ENCODE measurements at places on chromosomes 3 and 15.
A peak's percentile ranks its signal among the peaks of the same experiment; 100 is the strongest.

DNA sequence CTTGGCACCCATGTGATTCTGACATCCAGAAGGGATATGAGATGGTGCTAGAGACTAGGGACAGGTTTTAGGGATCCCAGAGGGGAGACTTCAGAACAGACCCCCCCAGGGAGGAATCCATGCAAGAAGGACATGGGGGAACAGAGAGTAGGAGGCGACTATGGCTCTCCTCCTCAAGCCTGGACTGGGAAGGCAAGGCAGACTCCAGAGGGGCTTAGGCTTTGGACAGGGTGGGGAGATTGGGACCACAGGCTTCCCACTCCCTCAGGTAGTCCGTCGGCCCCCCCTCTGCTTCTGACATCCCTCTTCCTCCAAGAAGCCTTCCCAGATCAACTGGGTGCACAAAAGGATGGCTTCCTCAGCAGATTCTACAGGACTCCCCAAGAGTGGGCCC lies 3.0 kb upstream of the VIPR1 start:
- DNase-seq = no peak

- no peak for DNase-seq
Observed at GRCh38 chr15:37079726-37080125, 20.6 kb downstream of the MEIS2 start.

GRCh38 chr15:55247311-55247710 lies 42.3 kb downstream of the RAB27A start:
- DNase-seq = no peak

DNA sequence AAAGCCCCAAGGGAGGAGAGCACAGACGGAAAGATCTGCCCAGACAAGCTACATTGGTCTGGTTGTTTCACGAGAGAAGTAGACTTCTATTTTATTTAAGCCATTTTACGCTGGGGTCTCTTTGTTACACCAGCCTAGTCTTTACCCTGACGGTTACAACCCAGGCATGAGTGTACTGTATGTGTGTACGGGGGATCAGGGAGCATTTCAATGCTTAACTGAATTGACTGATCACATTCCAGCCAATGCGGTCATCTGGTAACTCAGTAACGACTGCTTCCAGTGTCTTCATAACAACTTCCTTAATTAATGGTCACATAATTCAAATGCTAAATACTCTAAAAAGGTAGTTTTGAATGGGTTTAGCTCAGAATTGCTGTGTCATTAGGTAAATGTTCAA lies 288.6 kb downstream of the FOXP1 start:
- DNase-seq = peak; percentile 69

DNA sequence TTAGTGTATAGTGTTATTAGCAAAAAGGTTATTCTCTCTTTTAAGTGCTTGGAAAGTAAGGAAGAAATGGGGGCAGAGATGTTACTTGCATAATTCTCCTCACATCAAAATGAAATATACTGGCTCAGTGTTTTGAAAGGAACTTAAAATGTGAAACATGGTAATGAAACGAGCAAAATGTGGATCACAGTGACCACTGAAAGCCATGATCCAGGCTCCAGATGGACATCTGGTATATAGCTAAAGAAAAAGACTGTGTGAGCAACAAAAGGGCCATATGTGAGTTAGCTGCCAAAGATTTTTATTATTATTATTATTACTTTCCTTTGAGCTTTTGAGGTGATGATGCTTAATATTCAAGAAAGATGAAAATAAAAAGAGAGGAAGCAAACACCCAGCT lies 89.6 kb downstream of the GAP43 start:
- no peak for DNase-seq

- peak; percentile 86 for DNase-seq
Observed at GRCh38 chr3:45688882-45689786, at the start of gene SACM1L. TSS of gene SACM1L (plus strand) at chr3:45689396. CDS start at chr3:45689466, 70 bp downstream.

- peak; percentile 16 for DNase-seq
Observed at GRCh38 chr3:24533561-24534193, 39.0 kb upstream of the THRB start.

GRCh38 chr3:23993556-23994243 lies 48.6 kb downstream of the NR1D2 start:
- DNase-seq = no peak

- no peak for DNase-seq
Observed at GRCh38 chr3:181326637-181327223, 337.2 kb upstream of the DNAJC19 start.

DNA sequence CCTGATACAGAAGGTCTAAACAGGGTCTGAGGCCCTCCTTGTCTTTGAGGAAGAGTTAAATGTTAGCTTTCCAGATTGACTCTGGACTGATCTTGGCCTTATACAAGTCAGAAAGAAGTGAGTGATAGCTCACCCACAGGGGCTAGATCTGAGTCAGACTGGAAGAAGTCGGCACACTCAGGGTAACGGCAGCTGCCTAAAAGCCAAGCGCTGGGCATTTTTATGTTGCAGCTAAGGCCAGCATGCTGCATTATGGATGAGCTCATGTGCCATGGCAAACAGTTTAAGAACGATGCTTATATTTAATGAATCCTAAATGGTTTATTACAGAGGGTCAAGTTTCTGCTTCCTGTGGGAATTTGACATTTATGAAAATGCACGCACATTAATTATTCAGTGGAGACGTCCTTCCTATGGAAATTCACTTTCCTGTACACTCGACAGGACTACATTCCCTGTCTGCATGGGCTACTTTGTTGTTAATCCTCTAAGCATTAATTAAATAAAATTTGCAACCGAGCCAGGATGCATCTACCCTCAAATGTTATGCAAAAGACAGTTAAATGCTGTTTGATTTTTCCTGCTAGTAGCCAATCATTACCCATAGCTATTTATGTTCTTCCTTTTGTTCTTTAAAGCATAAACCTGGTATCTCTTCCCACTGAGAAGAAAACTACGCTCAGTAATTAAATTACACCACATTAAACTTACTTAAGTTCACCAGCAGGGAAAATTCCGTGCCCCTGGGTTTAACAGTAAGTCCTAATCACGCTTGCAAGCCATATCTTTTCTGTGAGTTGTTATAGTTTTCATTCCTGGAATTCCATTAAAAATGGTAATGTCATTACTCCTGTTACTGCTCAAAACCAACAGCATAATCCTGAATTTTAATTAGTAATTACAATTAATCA lies 762.7 kb upstream of the CFAP20DC start:
- no peak for DNase-seq

DNA sequence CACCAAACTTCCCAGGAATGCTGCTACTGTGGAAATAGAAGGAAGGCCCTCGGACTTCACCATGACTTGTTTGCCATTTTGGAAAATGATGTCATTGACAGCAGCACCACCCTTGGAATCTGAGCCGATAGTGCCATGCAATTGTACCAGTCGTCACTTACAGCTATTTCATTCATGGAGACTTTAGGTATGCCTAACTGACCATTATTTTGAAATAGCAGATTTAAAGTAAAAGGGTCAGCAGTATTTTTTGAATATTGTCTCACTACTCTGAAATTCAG lies 66.0 kb upstream of the ARL8B start:
- no peak for DNase-seq

- DNase-seq = no peak
Observed at GRCh38 chr3:190016966-190017365, 103.7 kb downstream of the P3H2 start.

DNA sequence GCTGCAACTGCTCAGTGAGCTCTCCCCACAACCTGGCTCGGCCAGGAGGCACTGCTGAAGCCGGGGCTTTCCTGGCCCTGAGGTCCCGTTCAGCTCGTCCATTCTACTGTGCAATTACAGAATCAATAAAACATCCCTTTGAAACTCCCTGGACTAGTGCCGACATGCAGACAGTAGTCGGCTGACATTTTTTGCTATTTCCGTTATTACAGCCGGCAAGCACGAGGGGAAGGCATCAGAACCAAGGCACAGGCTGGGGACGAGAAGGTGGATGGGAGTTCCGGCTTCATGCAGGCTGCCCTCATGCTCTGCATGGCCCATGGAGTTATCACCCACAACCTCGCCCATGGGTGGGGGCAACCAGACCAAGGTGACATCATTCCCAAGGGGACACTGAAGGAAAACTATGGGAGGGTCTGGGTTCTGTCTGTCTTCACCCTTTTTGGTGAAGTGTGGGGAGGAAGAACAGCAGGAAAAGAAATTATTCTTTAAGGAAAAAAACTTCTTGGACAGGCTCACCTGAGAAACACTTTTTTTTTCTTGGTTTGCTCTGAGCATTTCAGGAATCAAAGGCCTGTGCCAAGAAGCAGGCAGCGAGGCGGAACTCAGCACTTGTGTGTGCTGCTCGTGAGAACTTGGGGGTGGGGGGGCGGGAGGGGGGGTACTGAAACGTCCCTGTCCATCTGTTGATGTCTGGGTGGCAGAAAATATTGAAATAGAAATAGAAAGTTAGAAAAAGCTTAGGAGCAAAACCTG lies 154.5 kb downstream of the FOXP1 start:
- peak; percentile 74 for DNase-seq

- no peak for DNase-seq
Observed at GRCh38 chr3:39114456-39114855, 7.0 kb downstream of the TTC21A start.

DNA sequence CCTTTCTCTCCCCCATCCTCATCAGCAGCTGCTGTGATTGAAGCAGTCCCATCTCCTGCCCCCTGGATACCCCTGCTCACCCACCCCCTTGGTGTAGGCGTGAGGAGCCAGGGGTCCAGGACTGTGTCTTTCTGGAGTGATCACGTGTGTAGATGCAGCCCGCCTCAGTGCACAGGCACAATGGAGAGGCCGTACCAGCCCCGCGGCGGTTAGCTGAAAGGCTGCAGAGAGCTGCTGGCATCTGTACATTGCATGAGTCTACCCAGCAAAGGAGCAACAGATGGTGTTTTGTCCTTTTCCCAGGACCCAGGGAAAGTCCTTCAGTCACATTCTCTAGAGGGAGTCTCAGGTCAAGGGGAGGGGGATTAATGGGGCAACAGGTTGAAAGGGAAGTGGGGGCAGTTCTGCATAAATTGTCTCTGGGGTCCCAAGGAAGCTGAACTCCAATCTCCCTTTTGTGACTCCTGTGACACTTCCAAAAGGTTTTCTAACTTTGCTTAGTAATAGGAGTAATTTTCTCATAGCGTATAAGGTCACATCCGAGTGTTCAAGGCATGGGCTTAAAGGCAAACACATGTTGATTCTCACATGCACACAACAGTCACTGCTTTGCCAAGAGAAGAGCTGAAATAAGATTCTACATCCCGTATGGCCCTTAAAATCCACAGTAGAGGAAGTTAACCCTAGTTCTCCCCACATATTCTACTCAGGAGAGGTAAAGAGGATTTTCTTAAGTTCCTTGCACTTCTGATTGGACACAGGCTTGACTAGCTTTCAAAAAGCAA lies 7.1 kb downstream of the CSPG5 start:
- DNase-seq = no peak

- no peak for DNase-seq
Observed at GRCh38 chr15:91284758-91285466, 184.9 kb downstream of the SV2B start.

GRCh38 chr3:7739754-7740153 lies 761.9 kb upstream of the LMCD1 start:
- no peak for DNase-seq

DNA sequence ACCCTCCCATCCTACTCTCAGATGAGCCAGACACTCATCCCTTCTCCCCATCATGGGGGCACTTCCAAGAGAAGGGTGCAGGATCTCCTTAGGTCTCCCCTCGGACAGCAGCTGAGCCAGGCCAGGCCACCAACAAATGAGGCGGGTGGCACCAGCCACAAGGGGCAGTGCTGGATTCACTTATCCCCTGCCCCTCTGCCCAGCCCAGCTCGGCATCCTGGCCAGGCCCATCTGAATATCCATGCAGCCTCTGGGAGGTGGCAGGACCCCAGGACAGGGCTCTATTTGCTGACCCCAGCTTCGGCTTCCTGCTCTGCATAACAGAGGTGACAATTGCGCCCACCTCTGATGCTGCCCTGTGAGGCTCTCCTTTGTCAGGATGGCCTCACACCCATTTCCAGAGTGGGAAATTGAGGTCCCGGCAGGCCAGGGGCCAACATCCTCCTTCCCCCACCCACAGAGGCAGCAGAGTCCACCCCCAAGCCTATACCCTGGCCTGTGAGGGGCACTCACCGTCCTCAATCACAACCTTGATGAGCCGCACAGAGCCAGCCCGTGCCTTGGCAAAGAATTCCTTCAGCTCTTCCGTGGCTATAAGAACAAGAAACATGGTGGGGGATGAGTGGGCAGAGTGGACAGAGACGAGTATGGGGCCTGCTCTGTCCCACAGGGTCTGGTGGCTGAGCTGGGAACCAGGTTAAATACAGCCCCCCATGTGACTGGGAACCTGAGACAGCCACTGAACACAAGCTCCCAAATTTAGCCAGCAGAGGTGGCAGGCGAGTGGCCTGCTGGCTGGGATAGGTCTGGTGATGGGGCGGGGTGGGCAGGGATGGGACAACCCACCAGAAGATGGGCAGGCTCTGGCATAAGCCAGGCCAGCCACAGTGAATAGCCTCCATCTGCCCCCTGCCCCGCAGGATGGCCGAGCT lies 4.2 kb downstream of the TWF2 start:
- DNase-seq = no peak

DNA sequence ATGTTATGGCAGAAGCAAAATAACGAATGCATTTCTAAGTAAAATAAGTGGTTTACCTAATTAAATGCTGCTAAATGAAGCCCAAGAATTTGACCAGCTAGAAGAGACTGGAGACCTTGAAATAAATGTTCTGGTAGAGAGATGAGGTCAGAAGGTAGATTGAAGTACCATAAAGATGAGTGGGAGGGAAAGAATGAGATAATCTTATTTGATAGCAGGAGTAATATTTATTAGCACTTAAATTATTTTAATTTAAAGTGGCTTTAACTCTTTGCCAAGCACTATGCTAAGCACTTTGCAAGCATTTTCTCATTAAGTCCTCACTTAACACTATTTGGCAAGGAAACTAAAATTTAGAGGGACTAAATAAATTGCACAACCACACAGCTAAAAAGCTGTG lies 314.9 kb upstream of the CCDC54 start:
- DNase-seq = no peak

DNA sequence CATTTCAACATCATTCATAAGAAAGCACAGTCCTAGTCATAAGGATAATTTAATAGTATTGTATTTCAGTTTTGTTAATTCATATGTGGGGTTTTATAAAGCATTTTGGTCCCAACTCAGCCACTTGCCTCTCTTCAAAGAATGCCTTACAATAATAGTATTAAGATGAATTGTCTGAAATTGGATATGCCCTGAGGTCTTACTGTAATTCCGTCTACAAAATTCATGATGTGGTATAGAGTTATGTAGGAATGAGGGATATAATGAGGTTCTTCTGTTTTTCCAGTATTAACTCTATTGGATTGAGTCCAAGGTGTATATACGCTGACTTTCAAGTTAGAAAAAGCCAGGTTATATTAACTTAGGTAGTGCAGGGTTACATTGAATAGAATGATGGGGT lies 177.0 kb downstream of the GOLIM4 start:
- no peak for DNase-seq

DNA sequence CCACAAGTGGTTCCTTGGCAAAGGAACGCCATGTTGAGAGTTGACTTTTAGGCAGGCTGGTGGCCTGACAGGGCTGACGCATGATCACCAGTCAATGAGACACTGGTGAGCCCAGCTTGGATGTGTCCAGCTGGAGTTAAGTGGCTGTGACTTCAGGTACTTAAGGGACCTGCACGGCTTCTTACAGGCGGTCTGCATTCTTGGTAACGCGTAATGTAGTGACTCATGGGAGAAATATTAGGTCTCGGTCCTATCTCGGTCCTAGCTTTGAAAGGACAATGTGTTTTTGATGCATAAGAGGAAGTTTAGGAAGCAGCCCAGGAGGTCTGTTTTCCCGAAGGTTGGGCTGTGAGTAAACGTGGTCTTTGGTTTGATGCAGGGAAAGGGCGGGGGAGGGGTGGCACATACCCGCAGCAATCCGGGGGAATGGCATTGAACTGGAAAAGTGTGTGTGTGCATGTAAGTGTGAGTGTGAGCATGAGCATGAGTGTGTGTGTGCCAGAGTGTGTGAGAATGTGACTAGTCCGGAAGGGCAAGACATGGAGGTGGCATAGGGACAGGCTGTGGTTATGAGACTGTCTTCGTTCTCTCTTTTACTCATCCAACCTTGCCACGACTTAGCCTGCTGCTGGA lies 55.3 kb downstream of the FAM43A start:
- DNase-seq = peak; percentile 66

Data from epithelial cell of proximal tubule (primary cell).